DMS 273 treated with DMSO at 0.1 percent for 48 hours (cell line): ENCODE measurements at places on chromosomes 7 and 10.

- no peak for DNase-seq
These were observed 44.2 kb upstream of the DPYSL4 start for GRCh38 chr10:132142396-132143161.

GRCh38 chr10:19816411-19817230 lies at the start of gene PLXDC2:
Gene PLXDC2 (plus strand): TSS chr10:19816432.
- DNase-seq = no peak

DNA sequence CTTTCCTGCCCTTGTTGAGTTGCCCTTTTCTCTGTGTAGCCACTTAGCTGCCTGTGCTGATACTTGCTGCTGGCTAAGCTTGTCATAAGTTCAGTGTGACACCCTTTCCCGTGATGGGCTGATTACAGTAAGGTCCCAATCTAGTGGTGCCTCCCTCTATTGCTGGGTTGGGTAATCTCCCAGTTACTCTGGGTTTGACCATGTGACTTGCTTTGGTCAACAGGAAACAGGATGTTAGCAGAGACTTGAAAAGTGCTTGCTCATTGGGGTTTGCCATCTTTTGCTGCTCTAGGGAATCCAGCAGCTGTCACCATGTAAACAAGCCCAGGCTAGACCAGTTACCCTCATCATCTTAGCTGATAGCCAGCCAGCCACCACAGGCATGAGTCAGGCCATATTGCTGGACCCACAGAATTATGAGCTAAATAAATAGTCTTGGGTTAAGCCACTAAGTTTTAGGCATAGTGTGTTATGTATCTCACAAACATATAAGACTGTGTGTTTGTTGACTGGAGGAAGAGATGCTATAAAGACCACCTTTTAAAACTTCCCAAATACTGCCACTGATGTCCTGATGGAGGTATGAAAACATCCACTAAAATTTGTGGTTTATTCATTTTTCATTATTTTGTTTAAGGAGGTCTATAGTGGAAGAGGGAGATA lies 4.0 kb upstream of the LEP start:
- DNase-seq = peak; percentile 47

DNA sequence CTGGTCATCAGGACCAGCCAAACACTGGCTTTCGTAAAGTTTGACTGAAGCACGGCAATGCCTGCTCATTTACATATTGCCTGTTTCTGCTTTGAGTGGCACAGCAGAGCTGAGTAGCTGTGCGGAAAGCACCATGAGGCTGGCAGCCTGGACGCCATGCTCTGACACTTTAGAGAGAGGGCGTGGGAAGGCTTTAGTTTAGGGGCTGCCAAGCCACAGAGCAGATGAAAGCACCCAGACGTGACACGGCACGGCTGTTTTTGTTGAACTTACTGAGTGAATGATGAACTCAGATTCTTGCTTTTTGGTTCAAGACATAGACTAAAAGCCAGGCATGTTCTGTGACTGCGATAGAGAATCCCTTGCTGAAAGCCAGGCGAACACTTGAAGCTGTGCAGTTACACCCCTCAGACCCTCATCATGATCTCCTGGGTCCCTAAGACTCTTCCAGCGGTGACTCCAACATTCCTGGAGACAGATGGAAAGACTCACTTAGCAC lies 182.1 kb downstream of the ZMYND11 start:
- no peak for DNase-seq

GRCh38 chr10:111131168-111131799 lies 54.5 kb downstream of the ADRA2A start:
- DNase-seq = no peak

GRCh38 chr10:49001870-49002672 lies 62.4 kb upstream of the LRRC18 start:
- DNase-seq = no peak

DNA sequence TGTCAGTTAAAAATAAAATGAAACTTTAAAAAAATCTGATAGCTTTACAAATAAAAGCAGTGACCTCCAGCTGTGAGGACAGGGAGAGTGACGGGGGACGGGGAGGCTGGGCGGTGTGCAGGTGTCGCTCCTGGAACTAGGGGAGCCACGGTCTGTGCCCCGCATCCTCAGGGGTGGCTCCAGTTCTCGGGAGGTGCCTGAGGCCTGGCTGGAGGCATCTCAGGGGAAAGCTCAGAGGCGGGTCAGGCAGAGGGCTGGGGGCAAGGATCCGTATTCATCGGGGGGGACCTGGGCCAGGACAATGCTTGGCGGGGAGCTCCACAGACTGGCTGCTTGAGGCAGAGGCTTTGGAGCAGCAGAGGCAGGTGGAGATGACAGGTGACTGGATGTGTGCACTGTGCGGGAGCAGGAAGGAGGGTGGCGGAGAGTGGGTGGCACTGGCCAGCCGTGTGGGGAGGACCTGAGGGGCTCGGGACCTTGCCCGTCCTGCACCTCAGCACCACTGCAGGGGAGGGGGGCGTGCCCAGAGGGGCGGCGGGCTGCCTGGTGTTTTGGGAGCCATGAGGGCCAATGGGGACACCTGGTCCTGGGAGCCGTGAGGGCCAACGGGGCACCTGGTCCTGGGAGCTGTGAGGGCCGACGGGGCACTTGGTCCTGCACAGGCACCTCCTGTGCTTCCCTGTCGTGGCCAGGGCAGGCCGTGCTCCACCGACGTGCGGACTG lies 13.2 kb downstream of the PWWP2B start:
- DNase-seq = no peak

DNA sequence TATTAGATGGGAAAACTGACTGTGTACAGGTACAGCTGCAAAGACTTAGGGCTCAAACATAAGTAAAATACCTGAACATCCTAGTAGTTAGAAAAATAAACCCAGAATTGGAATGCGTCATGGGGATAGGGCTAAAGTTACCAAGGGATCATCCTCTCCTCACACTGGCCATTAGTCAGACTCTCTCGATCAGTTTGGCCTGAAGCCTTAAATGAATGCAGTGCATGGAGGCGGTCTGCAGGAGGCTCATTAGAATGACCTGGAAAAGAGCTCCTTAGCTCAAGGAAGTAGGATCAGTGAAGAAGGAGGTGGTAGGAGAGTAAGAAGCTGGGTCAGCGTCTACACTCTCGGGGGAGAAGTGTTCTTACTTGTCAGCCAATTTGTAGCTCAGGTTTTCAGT lies 35.3 kb downstream of the DENND2A start:
- no peak for DNase-seq

- DNase-seq = no peak
These were observed 339.2 kb upstream of the PODXL start for GRCh38 chr7:131895541-131896164.

- no peak for DNase-seq
These were observed 50.6 kb downstream of the PNLIPRP2 start for GRCh38 chr10:116671274-116671926.
